AG04449 (cell line): ENCODE measurements at places on chromosomes 5 and 9.

DNA sequence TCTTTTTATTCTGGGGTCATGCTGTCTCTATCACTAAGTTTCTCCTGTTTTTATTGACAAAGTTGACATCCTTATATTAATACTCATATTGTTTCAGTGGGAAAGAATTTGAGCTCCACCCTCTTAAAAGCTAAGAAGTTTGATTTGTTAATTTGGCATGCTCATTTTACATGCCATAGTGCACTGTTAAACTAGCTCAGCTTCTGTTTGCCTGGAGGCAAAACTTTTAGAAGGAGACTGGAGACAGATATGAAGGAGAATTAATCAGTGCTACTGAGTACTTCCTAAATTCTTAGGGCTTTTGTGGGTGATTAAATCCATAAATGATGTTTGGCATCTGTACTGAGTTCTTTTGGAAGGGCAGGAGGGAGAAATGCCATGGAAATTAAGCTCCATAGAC is 138.9 kb downstream of the NTRK2 start:
- no peak for DNase-seq

- no peak for DNase-seq
These were observed 236.6 kb downstream of the DEPDC1B start for GRCh38 chr5:60463179-60463868.

- no peak for DNase-seq
These were observed 439.1 kb upstream of the KIF2A start for GRCh38 chr5:61866930-61867329.

DNA sequence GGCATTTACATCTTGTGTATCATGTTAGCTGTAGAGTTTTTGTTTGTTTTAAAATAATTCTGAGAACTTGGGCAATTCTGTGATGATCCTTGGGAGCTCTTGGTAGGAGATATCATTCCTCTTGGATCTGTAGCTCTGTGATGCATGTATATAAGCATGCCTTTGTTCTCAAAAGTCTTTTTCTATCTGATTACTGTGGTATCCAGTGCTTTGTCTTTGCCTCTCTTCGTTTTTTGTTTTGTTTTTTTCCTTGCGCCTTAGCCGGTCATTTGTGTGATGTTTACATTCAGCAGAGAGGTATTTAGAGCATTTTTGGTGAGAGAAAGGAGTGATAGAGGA is 110.0 kb downstream of the PAM start:
- DNase-seq, result no peak

GRCh38 chr9:3742586-3742985 is 216.8 kb upstream of the RFX3 start:
- DNase-seq, result no peak

GRCh38 chr9:120475341-120475740 is 104.6 kb downstream of the CDK5RAP2 start:
- DNase-seq, result peak; percentile 24

GRCh38 chr9:16974436-16974835 is 104.0 kb upstream of the BNC2 start:
- DNase-seq, result no peak

GRCh38 chr9:111630182-111630963 is 761 bp upstream of the DNAJC25 start:
- no peak for DNase-seq

DNA sequence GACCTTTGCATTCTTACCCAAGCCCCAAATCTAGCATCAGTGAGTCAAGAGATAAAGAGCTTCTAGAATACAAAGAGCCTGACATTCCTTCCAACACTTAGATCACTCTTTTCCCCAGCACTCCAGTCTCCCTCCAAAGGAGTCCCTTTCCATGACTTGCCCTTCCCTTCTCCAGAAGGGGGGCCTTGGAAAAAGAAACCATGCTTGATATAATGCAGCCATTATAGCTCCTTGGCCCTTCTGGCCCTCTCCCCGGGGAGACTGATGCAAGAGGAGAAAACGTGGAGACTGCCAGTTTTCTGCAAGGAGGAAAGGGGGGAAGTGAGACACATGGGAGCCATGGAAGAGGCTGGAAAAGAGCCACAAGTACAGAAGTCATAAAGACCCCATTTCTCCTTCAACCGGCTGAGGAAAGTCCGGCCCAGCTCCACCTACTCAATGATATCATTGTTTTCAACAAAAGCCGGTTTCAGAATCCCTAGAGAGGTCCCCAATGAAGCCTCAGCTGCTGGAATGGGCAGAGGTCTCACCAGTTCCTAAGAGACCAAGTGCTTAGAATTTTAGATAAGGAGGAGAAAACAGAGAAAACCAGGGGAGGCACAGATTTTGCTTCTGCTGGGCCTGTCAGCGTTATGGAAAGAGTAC is 29.0 kb downstream of the ADAM19 start:
- no peak for DNase-seq
